ENCODE measurements at places on chromosomes 4 and X.

DNA sequence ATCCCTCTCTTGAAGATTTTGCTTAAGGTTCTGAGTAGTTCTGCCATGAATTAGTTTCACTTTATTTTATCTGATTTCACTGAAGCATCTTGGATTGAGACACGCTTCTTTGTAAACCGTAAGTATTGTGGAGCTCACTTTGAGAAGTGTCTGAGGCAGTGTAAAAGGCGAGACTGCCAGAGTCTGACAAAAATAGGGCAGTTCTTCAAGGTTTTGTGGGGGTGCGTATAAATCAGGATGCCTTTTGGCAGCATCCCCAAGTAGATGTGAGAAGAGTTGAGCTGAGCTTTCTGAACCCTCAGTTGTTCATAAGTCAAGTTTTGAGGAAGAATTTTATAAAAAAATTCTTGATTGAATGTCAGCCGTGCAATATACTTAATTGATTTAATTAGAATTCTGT is 76.3 kb downstream of the RBPJ start:
- no peak for DNase-seq

- no peak for DNase-seq
Observed at GRCh38 chr4:176964116-176964691, 171.5 kb upstream of the VEGFC start.

- DNase-seq, result no peak
Observed at GRCh38 chr4:154858166-154858565, 77.1 kb downstream of the RBM46 start.

- DNase-seq, result no peak
Observed at GRCh38 chrX:55142919-55143310, 54.1 kb downstream of the PAGE2 start.

- no peak for DNase-seq
Observed at GRCh38 chrX:63782515-63782914, 2.5 kb downstream of the ARHGEF9 start.

DNA sequence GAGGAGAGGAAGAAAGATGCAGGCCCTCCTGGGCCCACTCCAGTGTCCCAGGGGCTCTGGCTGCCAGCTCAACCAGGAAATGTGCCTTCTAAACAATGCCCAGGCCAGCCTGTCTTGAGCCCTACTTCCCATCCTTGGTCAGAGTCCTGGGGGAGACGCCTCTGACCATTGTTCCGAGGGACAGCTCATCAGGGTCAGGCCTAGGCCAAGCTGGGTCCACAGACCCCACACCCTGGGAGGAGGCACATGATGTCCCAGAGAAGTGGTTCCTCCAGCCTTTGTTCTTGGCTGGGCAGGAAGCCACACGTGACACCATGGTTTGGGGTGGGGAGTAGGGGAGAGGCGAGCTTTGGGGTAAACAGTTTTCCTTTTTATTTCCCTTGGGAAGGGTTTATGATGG is 102.5 kb downstream of the EFNB1 start:
- no peak for DNase-seq
